ENCODE measurements at places on chromosomes 5 and 9.
A peak's percentile ranks its signal among the peaks of the same experiment; 100 is the strongest.

- DNase-seq = peak; percentile 9
Measured at GRCh38 chr9:107243742-107244141, 39.3 kb upstream of the RAD23B start.

GRCh38 chr5:22938362-22938761 lies 85.2 kb upstream of the CDH12 start:
- no peak for DNase-seq

DNA sequence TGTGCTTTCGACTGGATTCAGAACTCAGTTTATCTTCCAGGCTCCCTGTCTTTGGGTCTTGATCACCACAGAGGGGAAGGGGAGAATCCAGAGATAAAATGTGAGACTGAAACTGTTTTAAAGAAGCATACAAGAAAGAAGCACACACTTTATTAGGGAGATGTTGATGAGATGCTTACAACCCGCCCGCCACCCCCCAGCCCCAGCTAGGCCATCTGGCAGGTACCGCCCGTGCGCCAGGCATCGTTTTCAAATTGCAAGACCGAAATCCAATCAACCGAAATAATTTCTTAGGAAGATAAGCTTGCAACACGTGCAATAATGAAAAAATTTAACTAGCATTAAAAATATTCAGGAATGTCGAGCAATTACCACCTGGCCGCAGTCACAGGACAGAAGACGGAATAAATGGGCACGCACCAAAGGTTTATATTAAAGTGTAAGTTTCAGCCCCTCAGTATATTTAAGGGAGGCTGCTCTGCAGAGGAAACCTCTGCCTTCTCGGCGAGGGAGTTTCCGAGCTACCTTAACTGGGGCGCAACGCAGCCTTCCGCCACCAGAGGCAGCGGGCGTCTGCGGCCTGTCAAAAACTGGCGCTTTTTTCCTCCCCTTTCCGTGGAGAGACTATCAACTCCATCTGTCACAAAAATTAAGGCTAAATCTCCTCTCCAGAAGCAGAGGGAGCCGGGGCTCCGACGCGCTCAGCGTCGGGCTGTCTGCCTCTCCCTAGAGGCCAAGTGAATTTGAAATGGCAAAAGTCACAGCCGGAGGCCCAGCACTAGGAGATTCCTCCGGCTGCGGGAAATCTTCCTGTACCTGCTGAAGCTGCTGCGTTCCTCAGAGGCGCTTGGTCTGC lies 996 bp upstream of the GAS1 start:
- peak; percentile 51 for DNase-seq

DNA sequence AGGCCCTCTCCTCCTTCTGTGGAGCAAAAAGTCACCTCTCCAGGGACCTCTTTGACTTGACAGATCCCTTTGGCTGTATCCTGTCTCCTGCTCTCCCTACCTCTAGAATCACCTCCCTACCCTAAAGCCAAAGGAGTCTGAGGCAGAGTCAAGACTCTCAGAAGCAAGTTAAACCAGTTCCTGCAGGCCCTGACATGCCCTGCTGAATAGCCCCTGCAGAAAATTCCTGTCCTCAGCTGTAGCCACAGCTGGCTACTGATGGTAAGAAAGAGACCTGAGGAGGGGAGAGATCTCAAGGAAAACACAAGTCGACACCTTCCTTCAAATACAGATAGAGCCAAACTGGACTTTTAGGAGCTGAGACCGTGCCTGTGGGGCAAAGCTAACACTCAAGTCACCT lies 23.7 kb upstream of the UBAP2 start:
- no peak for DNase-seq

GRCh38 chr9:27676827-27677226 lies 103.5 kb upstream of the C9orf72 start:
- no peak for DNase-seq

DNA sequence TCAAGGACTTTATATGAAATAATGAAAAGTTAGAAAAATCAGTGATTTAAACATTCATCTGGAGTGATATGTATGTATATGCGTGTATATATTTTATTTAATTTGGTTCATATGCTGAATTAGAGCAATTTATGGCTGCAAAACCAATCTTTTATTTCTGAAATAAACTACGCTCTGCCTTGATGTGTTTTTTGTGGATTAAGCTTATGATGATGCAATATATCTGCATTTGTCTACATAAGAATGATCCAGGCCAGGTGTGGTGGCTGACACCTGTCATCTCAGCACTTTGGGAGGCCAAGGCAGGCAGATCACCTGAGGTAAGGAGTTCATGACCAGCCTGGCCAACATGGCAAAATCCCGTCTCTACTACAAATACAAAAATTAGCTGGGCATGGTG lies 1842.3 kb upstream of the CDH6 start:
- DNase-seq = no peak

GRCh38 chr5:118461436-118461835 lies 526.9 kb downstream of the DTWD2 start:
- DNase-seq = no peak

DNA sequence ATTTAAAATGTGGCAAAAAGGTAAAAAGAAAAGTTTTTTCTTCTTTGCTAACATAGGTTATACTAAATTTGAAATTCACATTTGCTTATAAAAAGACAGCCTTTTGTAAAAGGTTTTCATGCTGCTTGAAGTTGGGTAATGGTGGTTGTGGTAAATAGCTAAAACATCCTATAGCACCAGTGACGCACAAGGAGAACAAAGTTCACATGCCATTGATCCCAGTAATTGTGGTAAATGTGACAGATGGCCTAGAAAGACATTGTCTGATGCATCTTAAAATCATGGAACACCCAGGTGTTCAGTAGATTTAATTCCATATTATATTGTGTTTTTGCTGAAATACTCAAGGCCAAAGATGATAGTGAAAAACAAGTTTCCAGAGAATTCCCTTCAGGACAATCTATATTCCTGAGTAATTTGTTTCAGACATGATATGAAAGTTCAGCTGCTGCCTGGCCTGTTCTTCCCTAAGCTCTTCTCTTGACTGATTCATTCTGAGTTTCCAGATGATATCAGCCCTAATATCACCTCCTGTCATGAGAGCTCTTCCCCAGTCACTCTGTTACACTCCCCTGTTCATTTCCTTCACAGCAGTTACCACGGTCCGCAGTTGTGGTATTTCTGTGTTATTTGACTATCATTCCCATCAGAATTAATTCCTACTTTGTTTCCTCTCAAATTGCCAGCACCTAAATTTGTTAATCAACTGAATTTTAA lies 4.6 kb upstream of the FBXL17 start:
- no peak for DNase-seq

DNA sequence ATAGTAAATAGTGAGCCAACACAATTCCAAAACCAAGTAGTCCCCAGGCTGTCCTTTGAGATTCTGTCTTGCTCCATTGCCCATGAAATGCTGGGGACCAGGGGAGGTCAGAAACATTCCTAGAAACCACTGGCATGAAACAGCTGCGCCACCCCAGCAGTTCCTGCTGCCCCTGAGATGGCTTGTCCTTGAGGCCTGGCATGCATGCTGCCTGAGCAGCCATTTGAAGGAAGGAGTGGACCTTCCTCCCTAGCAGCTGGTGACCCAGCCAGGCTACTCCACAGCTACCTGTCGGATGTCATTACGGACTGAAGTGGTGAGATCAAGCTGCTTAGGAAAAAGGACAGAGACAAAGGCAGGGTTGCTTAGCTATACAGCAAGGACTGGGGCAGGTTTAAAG lies 260.6 kb downstream of the DENND1A start:
- DNase-seq = no peak

DNA sequence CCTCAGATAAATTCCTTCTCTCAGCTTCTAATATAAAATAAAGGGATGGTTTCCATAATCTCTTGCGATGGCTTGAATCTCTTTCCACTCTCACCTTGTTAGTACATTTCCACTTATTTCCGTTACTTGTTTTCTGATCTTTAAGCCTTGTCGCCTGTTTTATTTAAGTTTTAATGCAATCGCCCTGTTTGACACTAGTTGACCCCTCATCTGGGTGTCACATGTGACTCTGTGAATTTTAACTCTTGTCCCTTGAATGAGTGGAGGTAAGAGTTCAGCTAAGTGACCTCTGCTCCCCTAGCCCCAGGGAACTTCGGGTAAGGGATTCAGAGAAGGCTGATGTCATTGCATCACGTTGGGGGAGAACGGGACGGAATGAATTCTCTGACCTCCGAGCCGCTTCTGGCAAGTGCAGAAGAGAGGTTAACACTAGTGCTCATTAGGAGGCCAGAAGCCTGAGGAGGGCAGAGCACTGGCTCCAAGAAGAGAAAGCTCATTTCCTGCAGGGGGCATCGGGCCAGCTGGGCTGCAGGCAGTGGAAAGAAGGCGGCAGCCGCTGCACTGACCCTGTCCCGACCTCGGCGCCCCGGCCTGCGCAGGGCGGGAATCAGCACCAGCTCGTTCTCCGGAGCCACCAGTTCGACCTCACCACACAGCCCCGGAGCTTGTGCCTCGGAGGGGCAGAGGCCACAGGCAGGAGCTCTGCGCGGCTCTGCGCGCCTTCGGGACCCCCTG lies 569 bp downstream of the HINT2 start:
- DNase-seq = no peak

- DNase-seq = no peak
Measured at GRCh38 chr9:118094387-118094786, 390.2 kb downstream of the TLR4 start.

- no peak for DNase-seq
Measured at GRCh38 chr5:131436081-131436480, 172.2 kb downstream of the CDC42SE2 start.

- DNase-seq = no peak
Measured at GRCh38 chr9:82549174-82549821, 513.6 kb downstream of the RASEF start.

- no peak for DNase-seq
Measured at GRCh38 chr9:126171641-126172040, 155.0 kb upstream of the MVB12B start.

GRCh38 chr9:85610074-85610860 lies 131.5 kb downstream of the AGTPBP1 start:
- DNase-seq = no peak

DNA sequence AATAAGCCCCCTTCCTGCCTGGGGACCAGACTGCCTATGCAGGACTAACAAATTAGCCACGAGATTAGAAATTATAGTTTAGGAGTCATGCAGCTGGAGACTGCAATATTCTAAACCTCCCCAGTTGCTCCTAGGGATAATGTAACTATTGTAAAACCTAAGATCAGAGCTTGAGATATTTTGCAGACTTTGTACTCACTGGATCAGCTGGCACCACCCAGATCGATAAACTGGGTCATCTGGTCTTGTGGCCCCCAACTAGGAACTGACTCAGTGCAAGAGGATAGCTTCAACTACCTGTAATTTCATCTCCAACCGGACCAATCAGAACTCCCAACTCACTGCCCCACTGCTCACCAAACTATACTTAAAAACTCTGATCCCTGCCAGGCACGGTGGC lies 38.2 kb downstream of the DNAJC21 start:
- no peak for DNase-seq

DNA sequence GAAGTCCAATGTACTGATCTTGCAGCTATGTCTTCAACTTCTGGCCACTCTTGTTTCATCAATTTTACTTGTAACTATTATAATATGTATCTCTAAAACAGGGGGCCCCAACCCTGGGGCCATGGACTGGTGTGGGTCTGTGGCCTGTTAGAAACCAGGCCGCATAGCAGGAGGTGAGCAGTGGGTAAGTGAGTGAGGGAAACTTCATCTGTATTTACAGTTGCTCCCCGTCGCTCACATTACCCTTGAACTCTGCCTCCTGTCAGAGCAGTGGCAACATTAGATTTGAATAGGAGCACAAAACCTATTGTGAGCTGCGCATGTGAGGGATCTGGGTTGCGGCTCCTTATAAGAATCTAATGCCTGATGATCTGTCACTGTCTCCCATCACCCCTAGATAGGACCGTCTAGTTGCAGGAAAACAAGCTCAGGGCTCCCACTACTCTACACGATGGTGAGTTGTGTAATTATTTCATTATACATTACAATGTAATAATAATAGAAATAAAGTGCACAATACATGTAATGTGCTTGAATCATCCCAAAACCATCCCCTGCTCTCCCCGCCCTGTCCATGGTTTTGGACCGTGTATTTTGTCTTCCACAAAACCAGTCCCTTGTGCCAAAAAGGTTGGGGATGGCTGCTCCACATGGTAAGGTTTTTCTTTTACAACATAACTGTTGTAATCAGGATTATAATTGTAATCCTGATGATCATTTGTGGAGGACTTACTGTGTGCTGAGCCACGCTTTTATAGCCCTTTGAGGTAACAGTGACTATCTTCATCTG lies 26.9 kb upstream of the SH3PXD2B start:
- no peak for DNase-seq

DNA sequence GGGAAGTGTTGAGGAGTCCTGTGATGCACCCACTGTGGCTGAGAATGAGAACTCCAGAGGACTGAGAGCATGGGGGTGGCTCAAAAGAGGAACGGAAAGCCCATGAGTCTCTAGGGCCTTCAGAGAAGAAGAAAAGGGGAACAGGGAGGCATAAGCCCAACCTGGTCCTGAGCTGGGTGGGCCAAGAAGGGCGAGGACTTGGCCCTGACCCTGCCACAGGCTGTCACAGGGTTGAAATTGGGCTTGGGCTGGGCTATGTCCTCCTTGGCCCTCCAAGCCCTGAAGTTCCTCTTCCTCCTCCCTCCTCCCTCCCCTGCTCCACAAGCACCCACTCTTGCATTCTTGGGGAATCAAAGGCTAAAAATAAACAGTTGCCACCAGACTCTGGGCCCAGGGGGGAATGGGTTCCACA lies 49.3 kb upstream of the PPARGC1B start:
- DNase-seq = no peak

DNA sequence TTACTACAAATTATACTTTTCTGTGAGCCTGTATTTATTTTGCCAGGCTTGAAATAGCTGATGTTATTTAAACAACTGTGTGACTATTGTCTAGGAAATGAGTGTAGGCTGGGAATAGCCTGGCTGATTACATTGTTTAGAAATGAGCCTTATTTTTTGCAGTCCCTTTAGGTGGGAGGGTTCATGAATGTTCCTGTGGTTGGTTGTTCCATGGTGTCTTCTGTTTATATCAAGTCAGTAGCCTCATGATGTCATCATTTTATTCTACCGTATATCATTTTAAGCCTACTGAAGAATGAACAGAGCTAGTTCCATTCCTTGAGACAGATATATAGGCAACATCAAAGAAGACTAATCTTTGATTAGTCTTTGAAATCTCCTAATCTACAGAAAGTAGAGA lies 53.1 kb downstream of the MAP1B start:
- no peak for DNase-seq

- DNase-seq = no peak
Measured at GRCh38 chr5:115977988-115978387, 15.7 kb downstream of the LVRN start.

DNA sequence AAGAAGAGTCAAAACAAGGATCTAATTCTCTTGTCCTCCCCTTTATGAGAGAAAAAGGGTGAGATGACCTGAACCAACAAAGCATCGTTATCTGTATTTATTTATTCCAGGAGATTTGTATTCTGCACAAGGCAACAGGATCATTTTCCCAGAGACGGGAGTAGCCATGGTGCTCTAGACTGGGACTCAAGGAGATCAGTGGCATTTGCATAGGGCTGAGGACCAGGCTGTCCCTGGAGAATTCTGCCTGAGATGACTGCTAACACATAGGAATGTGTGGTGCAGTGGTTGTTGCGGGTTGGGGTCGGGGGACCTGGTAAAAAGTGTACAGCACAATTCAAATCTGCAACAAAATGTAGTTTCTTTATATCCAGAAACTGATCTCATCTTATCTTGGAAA lies 22.3 kb upstream of the ZNF474 start:
- DNase-seq = no peak

- DNase-seq = no peak
Measured at GRCh38 chr5:112708103-112708622, 29.5 kb upstream of the APC start.
